Natural killer cell (primary cell): ENCODE measurements at places on chromosomes 6 and 20. TPM values are rescaled to one million over a fixed set of nuclear protein-coding genes. Genes with fewer than 3 reads are reported as not detected.

GRCh38 chr6:17280552-17281090, 540 bp upstream of the RBM24 start:
- DNase-seq: no peak

RBPJL gene
- not detected for total RNA-seq

DNA sequence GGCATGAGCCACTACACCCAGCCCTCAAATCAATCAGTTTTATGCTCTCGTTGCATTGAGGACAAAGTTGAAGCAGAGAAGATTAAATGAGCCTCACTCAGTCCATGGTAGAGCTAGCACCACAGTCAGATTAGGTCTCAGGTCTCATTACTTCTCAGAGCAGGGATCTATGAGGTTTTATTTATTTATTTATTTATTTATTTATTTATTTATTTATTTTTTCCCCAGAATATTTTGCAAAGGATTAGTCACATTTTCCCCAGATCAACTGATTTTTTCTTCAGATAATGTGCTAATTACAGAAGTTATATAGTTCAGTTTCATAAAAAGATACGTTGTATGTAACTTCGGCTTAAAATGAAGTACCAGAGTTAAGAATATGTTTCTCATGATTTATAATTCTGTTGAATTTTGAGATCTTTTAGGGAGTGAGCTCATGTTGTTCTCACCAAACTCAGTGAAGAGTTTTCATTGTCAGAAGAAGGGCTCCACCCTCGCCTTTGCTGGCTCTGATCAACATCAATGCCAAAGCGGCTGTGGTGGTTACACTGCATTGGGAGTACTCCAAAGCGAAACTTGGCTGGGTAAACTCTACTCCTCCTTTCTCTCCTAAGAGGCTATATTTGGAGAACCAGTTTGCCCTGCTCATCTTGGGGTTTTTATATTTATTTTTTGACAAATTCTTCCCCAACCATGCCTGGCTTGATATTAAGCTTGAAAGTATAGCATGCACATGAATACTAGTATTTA, 12.9 kb upstream of the ID4 start:
- no peak for DNase-seq

- DNase-seq: no peak
Observed at GRCh38 chr20:5553194-5553815, 196.9 kb upstream of the SHLD1 start.

EFCAB8 gene
- 2.9 TPM for total RNA-seq

DNA sequence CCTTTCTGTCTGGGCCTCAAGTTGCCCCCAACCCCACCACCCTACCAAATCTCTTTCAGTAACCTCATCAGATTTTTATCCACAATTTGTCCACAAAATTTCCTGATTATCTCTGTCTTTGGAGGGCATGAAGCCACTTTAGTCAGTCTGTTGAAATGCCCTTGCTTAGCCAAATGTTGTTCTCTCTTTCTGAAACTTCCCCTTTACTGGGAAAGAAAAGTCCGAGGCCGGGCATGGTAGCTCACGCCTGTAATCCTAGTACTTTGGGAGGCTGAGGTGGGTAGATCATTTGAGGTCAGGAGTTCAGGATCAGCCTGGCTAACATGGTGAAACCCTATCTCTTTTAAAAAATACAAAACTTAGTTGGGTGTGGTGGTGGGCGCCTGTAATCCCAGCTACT, 33.8 kb downstream of the TOMM6 start:
- DNase-seq: no peak

DNA sequence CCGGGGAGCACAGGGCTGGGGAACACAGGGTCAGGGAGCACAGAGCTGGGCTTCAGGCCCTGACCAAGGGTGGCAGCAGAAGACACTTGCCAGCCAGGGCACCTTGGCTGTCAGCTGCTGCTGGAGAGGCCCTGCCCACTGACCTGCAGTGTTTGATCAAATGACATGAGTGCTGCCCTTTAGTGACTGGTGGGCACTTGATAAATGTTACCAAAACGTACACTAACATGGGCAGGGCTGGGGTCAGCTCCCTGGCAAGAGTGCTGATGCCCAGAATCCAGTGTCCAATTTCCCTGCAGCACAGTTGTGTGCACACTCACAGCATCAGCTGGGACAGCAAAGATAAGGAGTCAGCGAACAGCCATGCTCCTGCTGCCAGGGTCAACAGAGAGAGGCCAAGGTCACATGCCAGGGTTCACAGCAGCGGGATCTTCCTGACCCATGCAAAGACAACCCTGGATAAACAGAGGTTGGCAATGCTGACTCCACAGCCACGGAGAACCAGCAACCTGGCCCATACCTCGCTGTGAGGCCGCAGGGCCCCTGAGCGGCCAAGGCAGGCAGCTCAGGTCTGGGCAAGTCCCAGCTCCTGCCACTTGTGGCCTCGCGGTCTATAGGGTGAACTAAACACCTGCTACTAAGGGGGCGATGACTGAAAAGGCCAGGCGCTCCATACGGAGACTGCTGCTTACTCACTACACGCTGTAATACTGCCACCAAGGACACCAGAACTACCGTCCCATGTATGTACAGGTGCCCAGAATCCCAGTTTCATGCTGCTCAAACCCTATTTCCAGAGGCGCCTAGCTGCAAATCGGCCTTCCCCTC, 46.3 kb downstream of the NINL start:
- DNase-seq: no peak

- no peak for DNase-seq
Observed at GRCh38 chr6:99066044-99066443, 118.3 kb upstream of the FBXL4 start.

OR2H2 gene
- total RNA-seq: not detected

LY6G6C gene
- total RNA-seq: not detected

- DNase-seq: no peak
Observed at GRCh38 chr20:18728165-18728869, 85.3 kb upstream of the SCP2D1 start.

DNA sequence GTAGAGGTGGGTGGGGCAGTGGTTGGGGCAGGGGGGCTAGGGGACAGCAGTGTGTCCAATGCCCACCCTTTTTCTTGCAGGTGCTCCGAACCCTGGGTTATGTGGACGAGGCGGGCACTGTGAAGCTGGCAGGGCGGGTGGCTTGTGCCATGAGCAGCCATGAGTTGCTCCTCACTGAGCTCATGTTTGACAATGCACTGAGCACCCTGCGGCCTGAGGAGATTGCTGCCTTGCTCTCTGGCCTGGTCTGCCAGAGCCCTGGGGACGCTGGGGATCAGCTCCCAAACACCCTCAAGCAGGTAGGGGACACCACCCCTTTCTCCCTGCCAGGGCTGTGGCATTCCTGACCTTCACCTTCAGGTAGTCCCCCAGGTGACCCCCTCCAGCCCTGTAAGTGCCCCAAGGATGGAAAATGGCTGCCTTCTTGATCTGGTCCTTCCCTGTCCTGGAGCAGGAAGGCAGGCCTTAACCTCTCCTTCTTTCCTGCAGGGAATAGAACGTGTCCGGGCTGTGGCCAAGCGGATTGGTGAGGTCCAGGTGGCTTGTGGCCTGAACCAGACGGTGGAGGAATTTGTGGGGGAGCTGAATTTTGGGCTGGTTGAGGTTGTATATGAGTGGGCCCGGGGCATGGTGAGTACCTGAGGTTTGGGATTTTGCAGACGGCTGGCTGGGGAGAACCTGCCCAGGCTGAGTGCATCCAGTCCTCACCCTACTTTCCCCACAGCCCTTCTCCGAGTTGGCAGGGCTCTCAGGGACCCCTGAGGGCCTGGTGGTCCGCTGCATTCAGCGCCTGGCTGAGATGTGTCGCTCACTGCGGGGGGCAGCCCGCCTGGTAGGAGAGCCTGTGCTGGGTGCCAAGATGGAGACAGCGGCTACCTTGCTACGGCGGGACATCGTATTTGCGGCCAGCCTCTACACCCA, 2.9 kb downstream of the DXO start:
- no peak for DNase-seq

- no peak for DNase-seq
Observed at GRCh38 chr20:61925555-61926252, 140.0 kb downstream of the TAF4 start.

- no peak for DNase-seq
Observed at GRCh38 chr6:168377484-168377855, 57.9 kb upstream of the DACT2 start.

DNA sequence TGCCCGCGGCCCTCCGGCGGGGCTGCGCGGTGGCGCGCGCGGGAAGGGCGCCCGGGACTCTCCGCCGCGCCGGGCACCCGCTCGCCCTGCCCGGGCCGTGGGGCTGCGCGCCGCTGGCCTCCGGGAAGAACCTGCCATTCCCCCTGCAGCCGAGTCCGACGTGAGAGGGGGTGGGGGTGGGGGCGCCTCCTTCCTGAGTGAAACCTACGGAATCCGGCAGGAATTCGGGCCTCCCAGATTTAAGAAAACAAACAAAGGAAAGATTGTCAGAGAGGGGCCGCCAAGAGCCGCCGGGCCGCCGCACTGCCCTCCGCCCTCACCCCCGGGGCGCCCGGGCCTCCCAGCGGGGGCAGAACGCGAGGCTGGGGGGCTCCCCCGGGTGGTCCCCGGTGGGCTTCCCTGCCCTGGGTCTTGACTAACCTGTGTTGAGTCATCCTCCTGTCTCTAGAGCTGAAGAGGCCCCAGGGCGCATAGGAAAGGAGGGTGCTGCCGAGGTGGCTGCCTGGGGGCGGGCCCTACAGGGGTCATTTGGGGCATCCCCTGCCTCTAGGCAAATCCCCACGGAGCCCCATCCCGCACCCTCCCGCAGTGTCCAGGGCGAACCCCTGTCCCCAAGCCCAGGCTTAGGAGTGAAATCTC, 42.2 kb upstream of the FOXP4 start:
- DNase-seq: no peak

GRCh38 chr6:75025371-75025770, 180.5 kb downstream of the COL12A1 start:
- no peak for DNase-seq

- DNase-seq: no peak
Observed at GRCh38 chr20:43549416-43550065, 9.3 kb upstream of the SGK2 start.

DNA sequence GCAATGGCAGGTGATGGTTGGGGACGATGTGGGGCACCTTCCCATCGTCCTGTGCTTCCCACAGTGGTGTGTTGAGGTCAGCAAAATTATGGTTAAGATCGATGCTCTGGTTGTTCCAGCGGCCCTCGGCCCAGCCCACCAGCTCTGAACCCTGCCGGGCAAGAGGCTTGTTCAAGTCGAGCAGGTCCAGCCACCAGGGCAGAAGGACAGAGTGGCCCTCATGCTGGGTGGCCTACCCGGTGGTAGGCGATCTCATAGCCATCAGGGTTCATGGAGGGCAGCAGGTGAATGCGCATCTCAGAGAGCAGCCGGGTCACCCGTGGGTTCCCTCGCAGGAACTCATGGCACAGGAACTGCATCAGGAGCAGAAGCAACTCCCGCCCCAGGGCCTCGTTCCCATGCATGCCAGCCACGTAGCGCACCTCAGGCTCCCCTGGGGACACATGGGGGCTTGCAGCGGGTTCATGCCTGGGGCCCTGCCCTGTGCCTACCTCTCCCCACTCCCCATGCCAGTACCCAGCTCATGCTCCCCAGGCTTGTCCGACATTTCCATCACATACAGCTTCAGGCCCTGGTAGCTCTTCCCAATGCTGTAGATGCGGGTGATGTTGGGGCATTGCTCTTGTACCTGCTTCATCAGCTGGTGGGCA, 4.3 kb downstream of the CPXM1 start:
- DNase-seq: no peak

ZNFX1 gene
- total RNA-seq: 57.8 TPM

CYP24A1 gene
- total RNA-seq: not detected

APCDD1L gene
- not detected for total RNA-seq

- no peak for DNase-seq
Observed at GRCh38 chr6:56850626-56851025, 104.3 kb upstream of the BEND6 start.

GRCh38 chr6:84416043-84416657, 188.7 kb upstream of the CEP162 start:
- no peak for DNase-seq
